Activated CD4-positive, alpha-beta T cell treated with anti-CD3 and anti-CD28 coated beads for 36 hours (primary cell): ENCODE measurements at places on chromosomes 12 and 14. TPM values are rescaled to one million over a fixed set of nuclear protein-coding genes. Genes with fewer than 3 reads are reported as not detected.
A peak's percentile ranks its signal among the peaks of the same experiment; 100 is the strongest.

GRCh38 chr12:48459259-48459658 lies 13.1 kb upstream of the ANP32D start:
- no peak for DNase-seq
- peaks cover 13% of the 10 kb centered on the region for H3K27me3 ChIP-seq
- no peak overlapping the region for H3K27ac ChIP-seq
- no peaks in the 10 kb centered on the region for H3K4me1 ChIP-seq

GRCh38 chr12:19105463-19105862 lies 24.1 kb upstream of the PLEKHA5 start:
- no peak overlapping the region for H3K27ac ChIP-seq
- peaks cover 4% of the 10 kb centered on the region for H3K27me3 ChIP-seq
- H3K4me3 ChIP-seq = no peak overlapping the region
- DNase-seq = no peak
- H3K4me1 ChIP-seq = no peaks in the 10 kb centered on the region

Gene IL23A
- total RNA-seq = 18.5 TPM

GRCh38 chr12:105107171-105107493 lies 399 bp upstream of the WASHC4 start:
- DNase-seq = no peak
- peak overlapping the region; percentile 88 for H3K27ac ChIP-seq
- peak overlapping the region; percentile 93 for H3K4me3 ChIP-seq
- H3K36me3 ChIP-seq = peaks cover 9% of the 10 kb centered on the region
- peaks cover 15% of the 10 kb centered on the region for H3K27me3 ChIP-seq
- H3K4me1 ChIP-seq = peaks cover 29% of the 10 kb centered on the region

DNA sequence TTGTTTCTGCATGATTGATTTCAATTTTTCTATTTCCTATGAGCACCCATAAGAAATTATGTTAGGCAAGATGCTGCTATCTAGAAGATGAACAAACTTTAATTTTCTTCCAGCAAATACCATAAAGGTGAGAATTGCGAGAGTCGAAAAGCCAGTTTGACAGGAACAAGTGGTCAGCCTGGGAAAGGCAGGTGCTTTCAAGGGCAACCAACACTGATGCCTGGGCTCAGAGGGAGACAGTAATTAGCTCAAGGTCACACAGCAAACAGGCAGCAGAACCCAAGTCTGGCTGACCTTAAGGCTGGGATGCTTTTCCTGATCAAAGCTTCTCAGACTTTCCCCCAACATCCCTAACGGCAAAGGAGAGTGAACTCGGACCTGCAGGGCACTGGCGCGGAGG lies 6.8 kb upstream of the OTUB2 start:
- no peak overlapping the region for H3K4me3 ChIP-seq
- H3K4me1 ChIP-seq = peaks cover 25% of the 10 kb centered on the region
- H3K36me3 ChIP-seq = no peaks in the 10 kb centered on the region
- no peaks in the 10 kb centered on the region for H3K27me3 ChIP-seq
- no peak for DNase-seq
- H3K27ac ChIP-seq = no peak overlapping the region

GRCh38 chr14:94850309-94851211 lies 80.6 kb upstream of the GSC start:
- H3K27ac ChIP-seq = no peak overlapping the region
- DNase-seq = no peak
- H3K27me3 ChIP-seq = peaks cover 3% of the 10 kb centered on the region

Gene SLC22A17
- total RNA-seq = 4.7 TPM

Gene ANKS1B
- 0.73 TPM for total RNA-seq

DNA sequence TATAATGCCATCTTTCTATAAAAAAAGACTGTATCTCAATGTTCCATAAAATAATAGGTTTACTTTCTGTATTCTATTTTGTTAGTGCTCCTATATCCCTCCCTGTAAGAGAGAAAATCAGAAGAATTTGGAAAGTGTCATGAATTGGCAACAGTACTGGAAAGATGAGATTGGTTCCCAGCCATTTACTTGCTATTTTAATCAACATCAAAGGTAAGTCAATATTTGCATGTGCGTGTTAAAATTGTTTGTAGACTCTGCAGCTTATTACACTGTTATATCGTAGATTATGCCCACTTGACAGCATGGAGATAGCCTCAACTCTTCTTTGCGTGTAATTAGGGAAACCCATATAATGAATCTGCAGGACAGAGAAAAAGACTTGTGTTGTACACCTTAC lies 34.0 kb downstream of the KCNMB4 start:
- no peaks in the 10 kb centered on the region for H3K4me1 ChIP-seq
- no peak overlapping the region for H3K4me3 ChIP-seq
- no peak for DNase-seq
- H3K36me3 ChIP-seq = peaks cover 4% of the 10 kb centered on the region

- DNase-seq = no peak
- H3K4me3 ChIP-seq = no peak overlapping the region
- H3K4me1 ChIP-seq = peaks cover 9% of the 10 kb centered on the region
- no peaks in the 10 kb centered on the region for H3K36me3 ChIP-seq
- H3K27me3 ChIP-seq = no peaks in the 10 kb centered on the region
These were observed 10.9 kb downstream of the CCDC85C start for GRCh38 chr14:99592933-99593753.
